AG04450 (cell line): ENCODE measurements at places on chromosomes 13 and 19.

DNA sequence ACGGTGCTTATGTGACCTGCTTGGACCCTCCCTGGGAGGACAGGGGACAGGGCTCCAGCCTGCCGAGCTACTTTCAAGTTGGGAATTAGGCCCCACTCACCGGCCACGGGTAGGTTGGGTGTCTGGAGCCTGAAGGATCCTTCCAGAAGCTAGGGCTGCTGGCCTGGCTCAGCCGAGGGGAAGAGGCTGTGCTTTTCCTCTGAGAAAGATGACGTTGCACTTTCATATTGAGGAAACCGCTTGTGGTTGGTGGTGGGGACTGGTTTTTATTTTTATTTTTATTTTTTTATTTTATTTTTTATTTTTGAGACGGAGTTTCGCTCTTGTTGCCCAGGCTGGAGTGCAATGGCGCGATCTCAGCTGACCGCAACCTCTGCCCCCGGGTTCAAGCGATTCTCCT is at the start of gene TMEM150B:
Gene TMEM150B (minus strand): TSS at position 170 of the 400 bp plus-strand sequence. CDS start 4,305 bp downstream, outside the sequence.
- no peak for DNase-seq

- DNase-seq = no peak
Observed at GRCh38 chr19:51150627-51151026, 8.5 kb downstream of the SIGLEC7 start.

- DNase-seq = peak; percentile 94
Observed at GRCh38 chr19:13151605-13152355, 1.6 kb downstream of the IER2 start.

GRCh38 chr13:107882708-107883560 is 332.4 kb downstream of the LIG4 start:
- DNase-seq = no peak

- peak; percentile 49 for DNase-seq
Observed at GRCh38 chr13:26941345-26942174, 181.0 kb upstream of the GPR12 start.

DNA sequence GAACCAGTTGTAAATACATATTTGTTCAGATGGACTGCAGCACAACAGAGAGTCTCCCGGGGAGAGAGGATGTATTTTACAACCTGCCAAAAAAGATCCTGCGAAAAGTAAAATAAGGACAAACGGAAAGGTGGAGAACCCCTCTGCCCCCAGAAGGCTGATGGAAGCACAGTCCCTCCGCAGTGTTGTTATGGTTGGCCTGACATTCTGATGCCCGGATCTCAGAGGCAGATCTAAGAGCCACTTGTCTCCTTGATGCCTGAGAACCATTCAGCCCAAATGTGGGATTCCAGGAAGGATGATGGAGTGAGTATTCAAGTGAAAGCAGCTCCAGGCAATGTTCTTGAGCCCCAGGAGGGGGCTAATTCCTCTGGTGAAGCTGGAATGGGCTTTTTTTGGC is 458.7 kb downstream of the ZNF536 start:
- DNase-seq = no peak

- no peak for DNase-seq
Observed at GRCh38 chr13:26262156-26262555, 8.2 kb downstream of the CDK8 start.

DNA sequence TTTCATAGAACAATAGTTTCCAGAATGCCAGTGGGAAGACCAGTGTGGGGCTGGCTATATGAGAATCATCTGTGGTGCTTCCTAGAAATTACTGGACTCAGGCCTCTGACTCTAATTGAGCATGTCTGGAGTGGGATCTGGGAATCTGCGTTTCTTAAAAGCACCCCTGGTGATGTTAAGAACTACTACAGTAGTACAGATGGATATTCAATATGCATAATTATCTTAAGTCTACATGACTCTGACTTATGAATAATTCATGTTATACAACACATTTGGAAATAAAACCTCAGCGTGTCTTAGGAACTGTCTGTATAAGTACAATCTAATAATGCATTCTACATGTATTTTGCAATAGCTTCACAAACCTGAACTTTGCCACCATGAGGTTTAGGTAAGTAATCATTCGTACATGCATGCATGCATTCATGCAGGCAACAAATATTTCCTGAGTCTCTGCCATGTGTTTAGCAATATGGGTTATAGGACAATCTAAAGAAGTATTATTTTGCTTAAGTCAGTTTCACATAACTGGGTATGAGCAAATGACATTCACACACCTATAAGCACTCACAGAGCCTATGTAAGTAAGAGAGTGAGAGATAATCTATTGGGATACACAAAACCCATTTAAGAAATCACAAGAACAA is 62.0 kb downstream of the EPSTI1 start:
- DNase-seq = no peak

DNA sequence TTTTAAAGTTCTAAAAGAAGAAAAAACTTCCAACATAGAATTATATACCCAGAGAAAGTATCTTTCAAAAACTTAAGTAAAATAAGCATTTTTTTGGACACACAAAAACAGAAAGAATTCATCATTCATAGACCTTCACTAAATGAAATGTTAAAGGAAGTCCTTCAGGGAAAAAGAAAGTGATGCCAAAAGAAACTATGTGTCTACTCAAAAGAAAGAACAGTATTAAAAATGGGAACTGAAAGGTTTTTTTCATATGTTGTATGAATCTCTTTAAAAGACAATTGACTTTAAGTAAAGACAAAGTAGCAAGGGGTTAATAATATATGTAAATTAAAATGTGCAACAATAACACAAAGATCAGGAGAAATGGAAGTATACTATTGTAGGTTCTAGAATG is 96.5 kb downstream of the DHRS12 start:
- no peak for DNase-seq

DNA sequence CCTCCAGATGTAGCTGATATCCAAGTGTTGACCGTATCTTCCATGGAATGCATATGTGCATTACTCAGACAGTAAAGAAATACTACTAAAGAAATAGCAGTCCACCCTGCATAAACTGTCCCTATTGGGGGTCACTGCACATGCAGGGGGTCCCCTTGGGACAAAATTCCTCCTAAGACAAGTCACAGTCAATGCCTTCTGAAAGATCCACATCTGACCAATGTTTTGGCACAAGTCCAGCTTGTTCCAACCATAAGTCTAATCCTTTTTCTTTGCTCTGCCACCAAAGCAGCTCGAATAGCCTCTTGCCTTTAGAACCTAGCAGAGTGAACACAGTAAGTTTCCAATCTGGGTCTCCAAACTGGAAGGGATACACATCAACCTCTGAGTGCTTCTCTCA is 87.9 kb downstream of the DIAPH3 start:
- DNase-seq = no peak

GRCh38 chr13:42495751-42496150 is 78.2 kb upstream of the TNFSF11 start:
- DNase-seq = no peak

GRCh38 chr19:3667037-3667638 is 33.1 kb downstream of the PIP5K1C start:
- DNase-seq = no peak

- DNase-seq = no peak
Observed at GRCh38 chr19:8615024-8615423, 4.5 kb upstream of the ADAMTS10 start.

DNA sequence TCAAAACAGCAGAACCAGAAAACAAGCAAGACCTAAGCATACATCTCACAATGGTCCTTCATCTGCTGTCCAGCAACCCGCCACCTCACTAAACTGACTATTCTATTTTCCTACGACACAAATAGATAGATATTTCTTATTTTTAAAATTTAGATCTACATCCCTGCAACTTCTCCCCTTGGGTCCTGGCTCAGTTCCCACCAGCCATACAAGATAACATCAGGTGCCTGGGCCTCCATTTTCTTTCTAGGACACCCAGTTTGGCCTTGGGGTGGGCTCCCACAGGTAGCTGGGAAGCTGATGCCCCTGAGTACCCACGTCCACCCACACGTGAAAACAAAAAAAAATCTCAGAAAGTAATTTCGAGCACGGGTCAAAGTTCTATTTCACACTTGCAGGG is 47.6 kb downstream of the TGDS start:
- DNase-seq = no peak

DNA sequence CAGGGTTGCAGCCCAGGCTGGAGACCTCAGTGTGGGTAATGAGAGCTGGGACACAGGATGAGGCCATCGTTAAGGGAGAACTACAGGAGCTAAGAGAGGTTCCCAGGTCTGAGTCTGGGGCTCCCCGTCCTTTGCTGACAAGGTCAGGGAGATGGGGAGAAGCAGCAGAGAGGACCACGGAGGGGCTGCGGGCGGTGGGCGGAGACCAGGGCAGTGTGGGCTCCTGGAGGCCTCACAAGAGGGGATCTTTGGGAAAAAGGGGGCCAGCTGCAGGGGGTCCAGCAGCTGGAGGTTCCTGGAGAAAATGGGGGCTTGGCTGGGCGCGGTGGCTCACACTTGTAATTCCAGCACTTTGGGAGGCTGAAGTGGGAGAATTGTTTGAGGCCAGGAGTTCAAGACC is 16.0 kb downstream of the RFX1 start:
- DNase-seq = no peak

- DNase-seq = no peak
Observed at GRCh38 chr13:110574161-110574560, 12.6 kb upstream of the RAB20 start.

DNA sequence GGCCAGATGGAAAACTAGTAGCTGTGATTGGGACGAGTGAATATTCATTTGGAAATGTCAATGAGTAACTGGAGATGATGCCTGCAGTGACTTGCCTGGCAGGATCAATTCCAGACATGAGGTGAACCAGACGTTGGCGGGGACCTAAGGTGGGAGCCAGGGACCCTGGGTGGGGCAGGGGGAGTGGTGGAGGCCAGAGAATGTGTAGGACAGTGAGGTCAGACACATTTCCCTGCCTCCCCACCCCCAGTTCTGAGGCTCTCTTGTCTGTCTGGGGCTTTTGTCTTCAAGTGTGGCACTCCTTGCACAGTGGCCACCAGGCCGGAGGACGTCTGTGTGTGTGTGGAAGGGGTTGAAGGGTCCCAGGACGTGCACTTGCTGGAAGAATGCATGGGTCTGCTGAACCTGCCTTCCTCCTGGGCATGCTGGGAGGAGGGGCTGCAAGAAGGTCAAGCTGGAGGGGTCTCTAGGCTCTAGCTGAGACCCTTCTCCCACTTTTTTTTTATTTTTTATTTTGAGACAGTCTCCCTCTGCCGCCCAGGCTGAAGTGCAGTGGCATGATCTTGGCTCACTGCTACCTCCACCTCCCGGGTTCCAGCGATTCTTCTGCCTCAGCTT is 51.6 kb downstream of the CHST8 start:
- no peak for DNase-seq

DNA sequence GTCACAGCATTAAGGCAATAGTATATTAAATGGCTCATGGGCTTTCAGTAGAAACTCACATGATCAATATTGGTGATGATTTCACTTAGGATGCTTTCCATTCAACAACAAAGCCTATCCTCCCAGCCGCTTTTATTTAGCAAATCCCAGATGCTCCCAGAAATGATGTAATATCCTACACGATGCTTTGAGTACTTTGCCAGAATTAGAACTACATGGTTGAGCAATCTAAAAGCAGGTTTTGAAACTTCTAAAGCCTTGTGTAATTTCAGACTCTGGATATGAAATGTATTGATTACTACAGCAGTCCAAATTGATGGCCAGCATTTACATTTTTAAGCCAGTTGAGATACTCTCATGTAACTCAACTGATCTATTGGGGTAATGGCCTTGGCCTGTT is 13.6 kb downstream of the DLEU7 start:
- DNase-seq = no peak

DNA sequence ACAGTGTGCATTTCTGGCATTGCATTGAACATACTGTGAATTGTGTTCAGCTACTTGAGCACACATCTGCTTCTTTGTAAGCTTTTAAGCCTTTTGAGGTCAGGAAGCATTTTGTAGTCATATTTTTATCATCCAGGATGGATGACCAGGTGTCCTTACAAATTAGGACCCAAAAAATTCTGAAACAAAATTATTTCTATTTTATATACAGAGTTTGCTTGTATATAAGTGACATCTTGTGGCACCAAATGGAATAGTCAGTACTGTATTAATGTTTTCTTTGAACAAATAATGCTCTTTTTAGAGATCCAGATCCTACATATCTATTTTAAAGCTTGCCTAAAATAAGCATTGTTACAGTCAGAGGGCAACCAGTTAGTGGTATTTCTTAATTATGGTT is 9.5 kb upstream of the SUPT20H start:
- DNase-seq = no peak

DNA sequence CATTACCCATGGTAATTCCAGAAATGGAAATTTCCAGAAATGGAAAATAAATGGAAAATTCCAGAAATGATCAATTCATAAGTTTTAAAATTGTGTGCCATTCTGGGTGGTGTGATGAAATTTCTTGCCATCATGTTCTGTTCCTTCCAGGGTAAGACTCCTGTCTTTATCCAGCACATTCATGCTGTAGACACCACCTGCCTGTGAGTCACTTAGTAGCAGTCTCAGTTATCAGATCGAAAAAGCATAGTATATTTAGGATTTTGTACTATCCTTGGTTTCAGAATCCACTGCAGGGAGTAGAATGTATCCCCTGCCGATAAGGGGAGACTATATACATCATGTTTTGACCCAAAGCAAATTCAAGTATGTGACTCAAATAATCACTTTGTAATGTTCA is 26.7 kb upstream of the CSNK1A1L start:
- DNase-seq = no peak

- peak; percentile 55 for DNase-seq
Observed at GRCh38 chr13:30585748-30586262, 31.9 kb upstream of the USPL1 start.

DNA sequence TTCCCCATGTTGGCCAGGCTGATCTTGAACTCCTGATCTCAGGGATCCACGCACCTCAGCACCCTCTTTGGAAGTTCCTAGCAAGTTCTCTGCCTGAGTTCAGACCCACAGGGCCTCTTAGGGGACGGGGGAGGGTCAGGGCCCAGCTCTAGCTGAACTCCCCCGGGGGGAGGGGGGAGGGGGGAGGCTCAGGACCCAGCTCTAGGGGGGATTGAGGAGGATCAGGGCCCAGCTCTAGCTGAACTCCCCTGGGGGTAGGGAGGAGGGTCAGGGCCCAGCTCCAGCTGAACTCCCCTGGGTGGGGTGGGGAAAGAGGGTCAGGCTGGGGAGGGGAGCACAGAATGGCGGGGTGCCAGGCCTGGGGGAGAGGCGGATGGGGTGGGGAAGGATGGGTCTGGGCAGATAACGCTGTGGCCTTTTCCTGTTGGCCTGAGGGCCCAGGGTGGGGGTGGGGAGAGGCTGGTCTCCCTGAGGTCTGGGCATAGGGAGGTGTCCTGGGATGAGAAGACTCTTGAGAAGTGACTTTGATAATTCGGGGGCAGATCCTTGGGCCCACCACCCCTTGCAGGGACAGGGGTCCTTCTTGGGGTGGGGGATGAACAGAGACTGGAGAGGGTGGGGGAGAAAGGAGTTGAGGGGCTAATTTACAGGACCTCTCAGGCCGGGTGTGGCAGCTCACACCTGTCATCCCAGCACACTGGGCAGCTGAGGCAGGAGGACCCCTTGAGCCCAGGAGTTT is 5.5 kb upstream of the PTBP1 start:
- DNase-seq = no peak

DNA sequence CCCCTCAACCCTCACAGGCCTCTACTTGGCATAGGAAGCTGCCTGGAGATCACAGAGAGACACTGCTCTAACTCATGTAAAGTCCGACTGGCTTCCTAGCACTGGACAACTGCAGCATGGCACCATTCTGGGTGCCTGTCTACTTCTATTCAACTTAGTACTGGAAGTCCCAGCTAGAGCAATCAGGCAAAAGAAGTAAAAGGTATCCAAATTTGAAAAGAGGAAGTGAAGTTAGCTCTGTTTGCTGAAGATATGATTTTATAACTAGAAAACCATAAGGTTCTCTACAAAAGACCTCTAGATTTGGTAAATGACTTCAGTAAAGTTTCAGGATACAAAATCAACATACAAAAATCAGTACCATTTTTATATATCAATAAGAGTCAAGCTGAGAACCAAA is 1017.6 kb downstream of the PCDH9 start:
- DNase-seq = no peak

- DNase-seq = no peak
Observed at GRCh38 chr13:20119960-20120359, 40.9 kb downstream of the GJA3 start.
